NCI-H1092 (cell line): ENCODE measurements at places on chromosomes 12 and 14.

DNA sequence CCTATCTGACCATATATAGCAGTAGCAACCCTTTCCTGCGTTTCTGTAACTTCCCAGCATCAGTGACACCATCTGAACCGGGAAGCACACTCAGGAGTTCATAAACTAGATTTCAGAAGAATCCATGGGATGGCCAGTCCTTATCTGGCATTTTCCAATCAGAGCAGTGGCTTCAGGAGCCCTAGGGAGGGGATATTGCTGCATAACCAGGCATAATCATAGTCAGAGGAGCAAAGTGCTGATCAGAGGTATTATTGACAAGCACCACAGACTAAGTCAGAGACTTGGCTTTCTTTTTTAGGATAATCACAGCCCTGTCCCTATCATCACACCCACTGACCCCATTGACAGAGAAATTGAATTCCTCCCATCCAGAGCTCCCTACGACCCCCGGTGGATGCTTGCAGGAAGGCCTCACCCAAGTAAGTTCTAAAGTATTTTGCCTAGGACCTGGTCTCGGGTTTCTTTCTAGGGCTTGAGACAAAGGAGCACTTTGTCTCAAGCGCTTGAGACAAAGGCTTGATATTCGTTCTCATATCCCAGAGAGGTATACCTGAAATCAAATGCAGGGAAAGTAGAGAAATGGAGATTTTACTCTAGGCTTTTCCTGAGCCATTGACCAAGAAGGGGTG, 55.1 kb downstream of the FOXN4 start:
- DNase-seq, result no peak

GRCh38 chr12:15602051-15602672, 187.0 kb downstream of the EPS8 start:
- DNase-seq, result no peak

GRCh38 chr14:31224808-31225207, 17.2 kb upstream of the HECTD1 start:
- no peak for DNase-seq

- DNase-seq, result no peak
Measured at GRCh38 chr14:61997161-61997560, 234.9 kb downstream of the SNAPC1 start.

- no peak for DNase-seq
Measured at GRCh38 chr12:107779077-107779831, 4.8 kb downstream of the ASCL4 start.

DNA sequence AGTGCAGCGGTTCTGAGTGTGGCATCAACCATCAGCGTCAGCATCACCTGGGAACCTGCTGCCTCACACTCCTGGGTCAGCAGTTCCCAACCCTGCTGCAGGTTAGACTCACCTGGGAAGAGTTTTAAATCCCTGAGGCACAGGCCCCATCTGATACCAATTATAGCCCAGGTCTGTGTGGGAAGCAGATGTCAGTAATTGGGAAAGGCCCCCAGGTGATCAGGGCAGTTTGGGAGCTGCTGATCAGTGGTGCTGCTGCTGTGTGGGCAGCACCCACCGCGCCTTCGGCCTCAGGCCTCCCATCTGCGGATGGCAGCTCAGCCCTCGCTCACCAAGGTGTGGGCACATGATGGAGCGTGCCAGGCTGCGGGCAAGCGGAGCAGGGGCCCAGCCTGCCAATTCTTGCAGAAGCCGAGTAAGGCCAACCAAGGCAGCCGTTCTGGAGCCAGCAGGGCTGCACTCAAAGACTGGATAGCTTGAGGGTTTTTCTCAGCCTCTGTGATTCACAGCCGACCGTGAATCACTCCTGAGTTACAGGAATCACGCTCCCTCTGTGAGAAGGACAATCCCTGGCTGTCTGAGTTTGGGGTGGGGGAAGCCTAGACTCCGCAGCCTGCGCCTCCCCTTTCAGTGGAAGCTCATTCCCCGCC, 155.6 kb upstream of the SFSWAP start:
- no peak for DNase-seq

- no peak for DNase-seq
Measured at GRCh38 chr12:57765698-57766463, 997 bp downstream of the CYP27B1 start.

DNA sequence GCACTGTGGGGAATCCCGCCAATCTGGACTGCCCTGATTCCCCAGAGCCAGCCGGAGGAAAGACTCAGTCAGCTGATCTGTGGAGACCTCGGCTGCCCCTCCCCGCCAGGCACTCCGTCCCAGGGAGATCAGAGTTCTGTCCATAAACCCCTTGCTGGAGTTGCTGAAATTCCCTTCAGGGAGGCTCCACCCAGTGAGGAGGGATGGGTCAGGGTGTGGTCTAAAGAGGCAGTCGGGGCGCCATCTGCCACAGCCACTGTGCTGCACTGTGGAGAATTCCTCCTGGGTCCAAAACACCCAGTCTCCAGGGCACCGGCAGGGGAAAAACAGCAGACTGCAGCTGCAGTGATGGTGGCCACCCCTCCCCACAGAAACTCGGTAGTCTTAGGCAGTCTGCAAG, 1922.3 kb upstream of the FLRT2 start:
- DNase-seq, result no peak

GRCh38 chr12:113392988-113393579, 10.6 kb downstream of the SDS start:
- no peak for DNase-seq

GRCh38 chr12:117144599-117144998, 45.4 kb upstream of the TESC start:
- DNase-seq, result no peak

DNA sequence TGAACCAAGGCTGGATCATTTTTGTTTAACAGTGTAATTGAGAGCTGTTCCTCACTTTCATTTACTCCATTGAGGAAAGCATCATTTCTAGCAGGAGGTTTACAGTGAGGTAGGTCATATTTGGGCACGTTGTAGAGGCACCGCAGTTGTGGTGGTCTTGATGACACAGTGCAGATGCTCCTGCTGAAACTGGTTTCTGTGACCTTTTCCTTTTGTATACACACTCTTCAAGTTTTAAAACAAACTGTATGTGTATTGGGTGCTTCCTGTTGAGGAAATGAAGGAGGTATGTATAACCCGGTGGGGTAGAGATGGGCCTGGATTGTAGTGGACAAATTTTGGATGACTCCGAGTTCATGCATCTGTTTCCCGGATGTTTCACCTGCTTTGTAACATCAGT, 456.3 kb upstream of the RGS6 start:
- no peak for DNase-seq

DNA sequence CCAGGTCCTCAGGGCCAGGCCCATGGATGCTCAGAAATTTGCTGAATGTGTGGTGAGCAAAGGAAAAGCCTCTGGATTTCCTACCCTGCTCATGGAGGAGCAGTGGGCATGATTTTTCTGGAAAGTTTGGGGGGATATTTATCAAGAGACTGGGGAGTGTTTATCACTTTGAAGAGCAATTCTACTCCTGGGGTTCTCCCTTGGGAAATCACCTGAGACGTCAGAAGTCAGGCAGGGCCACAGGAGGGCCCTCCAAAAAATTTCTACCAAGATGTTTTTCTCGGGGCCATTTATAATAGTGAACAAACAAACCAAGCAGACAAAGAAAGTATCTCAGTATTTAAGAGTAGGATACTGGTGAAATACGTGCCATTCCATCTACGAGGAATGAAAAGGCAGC, 20.1 kb upstream of the EIF2B2 start:
- DNase-seq, result no peak

- no peak for DNase-seq
Measured at GRCh38 chr12:44507461-44507860, 368.7 kb downstream of the NELL2 start.

DNA sequence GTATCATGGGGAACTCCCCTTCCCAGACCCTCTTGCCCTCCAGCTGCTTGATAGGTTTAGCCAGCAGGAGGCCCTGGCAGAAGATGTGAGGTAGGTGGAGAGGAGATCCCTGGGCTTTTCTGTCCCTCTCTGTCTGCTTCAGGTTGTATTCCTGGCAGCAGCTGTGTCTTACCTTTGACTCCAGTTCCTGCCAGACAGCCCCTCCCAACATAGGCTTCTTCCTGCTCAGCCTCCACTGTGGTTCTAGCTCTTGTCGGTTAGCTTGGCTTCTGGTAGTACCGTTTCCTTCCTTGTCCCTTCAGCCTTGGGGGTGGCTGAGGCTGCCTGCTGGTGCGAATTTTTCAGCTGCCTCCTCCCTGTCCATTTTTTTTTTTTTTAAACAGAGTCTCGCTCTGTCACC, 215.7 kb upstream of the CRY1 start:
- DNase-seq, result no peak

- DNase-seq, result no peak
Measured at GRCh38 chr12:104863296-104863948, 94.7 kb downstream of the SLC41A2 start.

DNA sequence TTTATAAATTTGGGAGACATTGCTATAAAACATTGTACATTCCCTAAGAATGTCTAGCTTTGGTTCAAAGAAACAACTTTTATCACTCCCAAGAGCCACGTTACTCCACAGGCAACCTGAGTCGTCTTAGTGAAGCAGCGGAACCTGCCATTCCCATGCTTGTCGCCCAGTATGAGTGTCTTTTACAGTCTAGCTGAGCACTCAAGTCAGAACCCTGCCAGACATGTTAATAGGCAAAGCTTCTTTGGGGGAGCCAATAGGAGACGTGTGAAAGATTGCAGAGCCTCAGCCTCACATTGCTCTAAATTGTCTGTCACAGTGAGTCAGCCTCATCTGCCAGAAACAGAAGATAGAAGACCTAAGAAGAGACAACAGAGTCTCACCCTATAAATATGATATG, 541.6 kb upstream of the FLRT2 start:
- no peak for DNase-seq

- no peak for DNase-seq
Measured at GRCh38 chr14:56322531-56322930, 204.3 kb downstream of the PELI2 start.

DNA sequence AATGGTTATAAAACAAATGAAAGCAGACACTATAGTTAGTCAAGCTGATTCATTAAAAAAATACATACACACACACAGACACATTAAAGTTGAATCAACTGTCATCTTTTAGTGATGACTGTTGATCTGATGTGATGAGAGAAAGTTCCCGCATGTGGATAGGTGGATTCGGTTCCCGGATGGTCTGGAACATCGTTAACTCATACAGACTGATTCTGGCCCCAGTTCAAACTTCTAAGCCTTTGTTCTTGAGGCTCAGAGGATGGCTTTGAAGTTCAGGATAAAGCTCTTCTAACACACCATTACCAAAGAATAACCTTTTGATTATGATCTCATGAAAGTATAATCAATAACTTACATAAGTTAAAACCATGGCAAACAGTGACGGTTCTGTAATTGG, 27.5 kb downstream of the WIF1 start:
- DNase-seq, result no peak

DNA sequence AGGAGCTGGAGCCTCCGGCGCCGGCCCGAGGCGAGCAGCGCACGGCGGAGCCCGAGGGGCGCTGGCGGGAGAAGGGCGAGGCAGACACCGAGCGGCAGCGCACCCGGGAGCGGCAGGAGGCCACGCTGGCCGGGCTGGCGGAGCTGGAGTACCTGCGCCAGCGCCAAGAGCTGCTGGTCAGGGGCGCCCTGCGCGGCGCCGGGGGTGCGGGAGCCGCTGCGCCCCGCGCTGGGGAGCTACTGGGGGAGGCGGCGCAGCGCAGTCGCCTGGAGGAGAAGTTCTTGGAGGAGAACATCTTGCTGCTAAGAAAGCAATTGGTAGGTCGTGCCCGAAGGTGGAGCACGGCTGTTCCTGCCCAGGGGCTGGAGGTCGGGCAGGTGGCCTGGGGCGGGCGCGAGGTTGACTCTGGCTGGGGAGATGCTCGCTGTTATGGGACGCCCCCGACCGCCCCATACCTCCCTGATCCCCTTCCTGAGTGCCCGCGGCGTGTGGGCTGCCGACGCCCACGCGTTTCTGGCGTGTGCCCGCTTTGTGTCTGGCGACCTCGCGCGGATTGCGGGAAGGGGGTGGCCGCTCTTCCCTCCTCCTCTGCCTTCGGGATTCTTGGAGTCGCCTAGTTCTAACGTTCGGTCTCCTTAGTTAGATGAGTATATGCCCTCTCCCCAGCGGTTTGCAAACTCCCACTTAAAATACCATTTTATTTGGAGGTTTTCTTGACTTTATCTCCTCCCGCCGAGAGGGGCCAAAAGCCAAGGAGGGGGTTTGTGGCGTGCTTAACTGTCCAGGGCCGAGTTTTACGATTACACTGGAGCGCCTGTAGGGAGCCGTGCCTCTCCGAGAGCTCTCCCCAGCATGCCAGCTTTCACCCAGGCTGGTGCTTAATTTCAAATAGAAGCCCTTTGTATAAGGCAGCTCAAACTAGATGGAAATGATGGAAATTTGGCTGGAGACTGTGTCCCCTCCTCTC, 752 bp downstream of the DACT1 start:
- DNase-seq, result no peak
